Activated T-helper 2 cell treated with anti-CD3 and anti-CD28 coated beads, Interferon-gamma antibody, Interleukin-2, Interleukin-4, amounts not matched to agents 10 μg/mL and 5 μg/mL and 100 μg/mL, durations not matched to agents 14 hours and 24 hours and 36 hours (primary cell): ENCODE measurements at places on chromosomes 12 and 14.

DNA sequence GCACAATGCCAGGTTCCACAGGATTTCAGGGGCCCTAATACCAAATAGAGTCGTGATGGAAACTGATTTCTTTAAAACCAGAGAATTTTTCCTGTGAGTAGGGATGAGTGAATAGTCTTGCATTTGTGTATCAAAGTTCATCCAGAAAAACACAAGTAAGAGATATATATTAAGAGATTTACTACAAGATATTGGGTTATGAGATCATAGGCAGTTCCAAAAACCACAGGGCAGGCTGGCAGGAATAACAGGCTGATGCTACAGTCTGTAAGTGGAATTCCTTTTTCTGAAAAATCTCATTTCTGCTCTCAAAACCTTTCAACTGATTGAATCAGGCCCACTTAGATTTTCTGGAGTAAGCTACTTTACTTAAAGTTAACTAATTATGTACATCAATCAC lies 1756.2 kb upstream of the SEL1L start:
- no peak for DNase-seq

GRCh38 chr14:84760489-84761126 lies 769.3 kb upstream of the FLRT2 start:
- DNase-seq, result no peak

DNA sequence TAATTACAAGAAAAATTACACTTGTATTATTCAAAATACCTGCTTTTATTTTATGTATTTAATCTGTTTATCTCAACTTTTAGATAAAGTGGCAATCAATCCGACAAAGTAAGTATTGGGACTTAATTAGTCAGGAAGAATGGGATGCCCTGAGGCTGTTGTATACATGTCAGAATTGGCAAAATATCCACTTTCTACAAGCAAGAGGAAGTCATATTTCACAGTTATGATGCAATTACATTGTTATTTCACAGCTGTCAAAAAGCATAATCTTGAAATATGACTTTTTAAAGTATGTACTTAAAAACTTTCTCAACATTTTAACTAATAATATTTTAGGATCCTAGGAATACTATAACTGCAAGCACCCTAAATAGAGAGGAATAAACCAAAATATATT lies 357.1 kb upstream of the MGAT4C start:
- no peak for DNase-seq

GRCh38 chr12:68611094-68611805 lies 551 bp downstream of the RAP1B start:
- DNase-seq, result peak; percentile 38

- DNase-seq, result no peak
Observed at GRCh38 chr14:74049876-74050495, 30.8 kb downstream of the BBOF1 start.

DNA sequence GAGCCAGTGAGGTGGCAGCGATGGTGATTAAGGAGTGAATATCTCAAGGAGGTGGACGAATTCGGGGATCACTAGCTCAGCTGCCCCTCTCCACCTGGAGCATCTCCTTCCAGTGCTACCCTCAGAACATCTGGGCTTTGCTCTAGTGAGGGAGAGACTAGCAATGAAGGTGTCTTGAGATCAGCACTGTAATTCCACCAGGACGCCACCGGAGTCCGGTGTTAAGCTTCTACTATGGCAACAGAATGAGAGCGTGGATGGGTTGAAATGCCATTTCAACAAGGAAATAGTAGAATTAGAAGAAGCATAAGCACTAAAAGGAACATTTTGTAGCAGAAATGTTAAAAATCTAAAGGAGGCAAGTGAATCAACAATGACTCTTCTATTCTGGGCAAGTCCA lies 61.1 kb downstream of the NTF3 start:
- DNase-seq, result no peak

GRCh38 chr14:51481643-51482042 lies 170.1 kb upstream of the FRMD6 start:
- no peak for DNase-seq

- DNase-seq, result no peak
Observed at GRCh38 chr14:61513986-61514830, 181.1 kb upstream of the HIF1A start.

GRCh38 chr12:37543131-37543965 lies 773.2 kb upstream of the ALG10B start:
- no peak for DNase-seq

DNA sequence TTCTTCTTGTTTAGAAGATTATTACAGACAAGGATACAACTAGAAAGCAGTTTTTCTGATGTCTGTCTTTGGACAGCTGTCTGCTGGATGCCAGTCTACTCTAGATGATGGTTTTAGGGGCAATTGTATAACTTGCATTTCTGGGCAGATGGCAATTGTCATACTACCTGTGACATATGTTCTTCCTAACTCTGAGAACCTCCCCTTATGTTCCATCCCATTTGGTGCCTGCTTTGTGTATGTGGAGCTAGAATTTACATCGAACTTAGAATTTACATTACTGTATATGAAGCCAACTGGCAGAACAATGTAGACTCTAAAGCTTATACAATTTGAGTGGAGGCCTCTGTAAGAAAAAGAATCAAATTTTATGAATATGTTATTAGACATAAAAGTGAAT lies 430.2 kb upstream of the SEL1L start:
- no peak for DNase-seq

GRCh38 chr14:55600784-55601561 lies 21.0 kb downstream of the KTN1 start:
- no peak for DNase-seq

DNA sequence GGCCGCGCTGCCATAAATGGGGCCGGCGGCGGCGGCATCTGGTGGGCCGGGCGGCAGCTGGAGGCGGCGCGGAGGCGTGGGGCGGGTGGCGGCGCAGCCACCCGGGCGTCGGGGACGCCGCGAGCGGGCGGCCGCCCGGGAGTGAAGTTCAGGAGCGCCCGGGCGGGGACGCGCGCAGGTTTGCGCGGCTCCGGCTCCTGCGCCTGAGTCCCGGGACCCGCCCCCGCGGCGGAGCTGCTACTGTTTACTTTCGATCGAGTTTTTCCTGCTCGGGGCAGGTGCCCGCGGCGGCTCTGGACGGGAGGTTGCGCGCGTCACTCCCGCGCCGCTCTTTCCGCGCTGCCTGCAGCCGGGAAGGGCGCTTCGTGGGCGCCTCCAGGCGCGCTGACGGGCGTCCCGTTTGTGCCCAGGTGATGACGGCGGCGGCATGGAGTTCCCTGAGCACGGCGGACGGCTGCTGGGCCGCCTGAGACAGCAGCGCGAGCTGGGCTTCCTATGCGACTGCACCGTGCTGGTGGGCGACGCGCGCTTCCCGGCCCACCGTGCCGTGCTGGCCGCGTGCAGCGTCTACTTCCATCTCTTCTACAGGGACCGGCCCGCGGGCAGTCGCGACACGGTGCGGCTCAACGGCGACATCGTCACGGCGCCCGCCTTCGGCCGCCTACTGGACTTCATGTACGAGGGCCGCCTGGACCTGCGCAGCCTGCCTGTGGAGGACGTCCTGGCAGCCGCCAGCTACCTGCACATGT lies at the start of gene ZBTB42:
Gene ZBTB42, plus strand, starts transcription at position 331 of the 749 bp plus-strand sequence. Its CDS starts 97 bp downstream, at position 428.
- peak; percentile 77 for DNase-seq

GRCh38 chr14:64850369-64851137 lies 29.2 kb downstream of the SPTB start:
- DNase-seq, result no peak

DNA sequence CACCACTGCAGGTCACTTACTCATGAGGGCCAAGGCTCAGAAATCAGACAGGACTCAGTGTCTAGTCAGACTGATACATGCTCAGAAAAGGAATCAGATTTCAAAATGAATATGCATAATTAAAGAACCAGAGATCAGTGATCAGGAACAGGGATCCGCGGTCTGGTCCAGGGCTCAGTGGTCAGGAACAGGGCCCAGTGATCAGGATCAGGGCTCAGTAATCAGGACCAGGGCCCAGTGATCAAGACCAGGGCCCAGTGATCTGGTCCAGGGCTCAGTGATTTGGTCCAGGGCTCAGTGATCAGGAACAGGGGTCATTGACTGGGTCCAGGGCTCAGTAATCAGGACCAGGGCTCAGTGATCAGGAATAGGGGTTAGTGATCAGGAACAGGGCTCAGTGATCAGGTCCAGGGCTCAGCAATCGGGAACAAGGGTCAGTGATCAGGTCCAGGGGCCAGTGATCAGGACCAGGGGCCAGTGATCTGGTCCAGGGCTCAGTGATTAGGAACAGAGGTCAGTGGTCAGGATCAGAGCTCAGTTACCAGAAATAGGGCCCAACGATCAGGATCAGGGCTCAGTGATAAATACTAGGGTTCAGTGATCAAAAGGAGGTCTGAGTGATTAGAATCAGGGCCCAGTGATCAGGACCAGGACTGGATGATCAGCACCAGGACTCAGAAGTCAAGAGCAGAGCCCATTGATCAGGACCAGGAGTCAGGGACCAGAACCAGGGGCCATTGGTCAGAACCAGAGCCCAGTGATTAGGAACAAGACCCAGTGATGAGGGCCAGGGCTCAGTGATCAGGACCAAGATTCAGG lies 175.3 kb downstream of the TMEM121 start:
- DNase-seq, result no peak

DNA sequence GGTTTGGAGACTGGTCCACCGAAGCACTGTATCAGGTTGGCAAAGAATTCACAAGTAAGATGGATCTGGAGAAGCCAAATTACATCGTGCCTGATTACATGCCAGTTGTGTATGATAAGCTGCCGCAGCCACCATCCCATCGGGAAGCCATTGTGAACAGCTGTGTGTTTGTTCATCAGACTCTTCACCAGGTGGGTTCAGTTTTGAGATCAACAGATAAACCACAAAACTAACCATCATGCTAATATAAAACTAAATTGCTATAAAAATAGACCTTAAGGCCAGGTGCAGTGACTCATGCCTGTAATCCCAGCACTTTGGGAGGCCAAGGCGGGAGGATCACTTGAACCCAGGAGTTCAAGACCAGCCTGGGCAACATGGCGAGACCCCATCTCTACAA lies 58.9 kb downstream of the HSP90AA1 start:
- DNase-seq, result no peak
